Naive thymus-derived CD8-positive, alpha-beta T cell (primary cell): ENCODE measurements at places on chromosomes 13 and 19. TPM values are rescaled to one million over a fixed set of nuclear protein-coding genes. Genes with fewer than 3 reads are reported as not detected.

LGALS14 gene
- not detected for polyA plus RNA-seq

SLITRK1 gene
- polyA plus RNA-seq: not detected

NXNL1 gene
- not detected for polyA plus RNA-seq

CDC34 gene
- 20.6 TPM for polyA plus RNA-seq

SLC1A5 gene
- polyA plus RNA-seq: 4.1 TPM

ZNF793 gene
- 2.8 TPM for polyA plus RNA-seq

NCAN gene
- not detected for polyA plus RNA-seq

SGCG gene
- not detected for polyA plus RNA-seq

ATP7B gene
- 0.29 TPM for polyA plus RNA-seq

KRTDAP gene
- polyA plus RNA-seq: not detected

UNC13A gene
- not detected for polyA plus RNA-seq

EMP3 gene
- 514 TPM for polyA plus RNA-seq

C19orf81 gene
- 1.2 TPM for polyA plus RNA-seq

FBL gene
- 246 TPM for polyA plus RNA-seq

LGALS13 gene
- polyA plus RNA-seq: not detected

GDF15 gene
- not detected for polyA plus RNA-seq

FBXL12 gene
- 8.3 TPM for polyA plus RNA-seq

ZNF525 gene
- 9.4 TPM for polyA plus RNA-seq

USHBP1 gene
- polyA plus RNA-seq: not detected

KIR3DL2 gene
- 1.1 TPM for polyA plus RNA-seq

PPAN gene
- 25.8 TPM for polyA plus RNA-seq

ZNF497 gene
- 2.2 TPM for polyA plus RNA-seq

PSG6 gene
- not detected for polyA plus RNA-seq

ZNF135 gene
- polyA plus RNA-seq: 0.79 TPM

FSD1 gene
- 1.5 TPM for polyA plus RNA-seq

C19orf73 gene
- 3.0 TPM for polyA plus RNA-seq

DHDH gene
- 2.4 TPM for polyA plus RNA-seq

GGN gene
- polyA plus RNA-seq: not detected

ZNF8 gene
- polyA plus RNA-seq: 1.1 TPM

SLC7A9 gene
- polyA plus RNA-seq: not detected

ZNF439 gene
- 3.9 TPM for polyA plus RNA-seq

NR2C2AP gene
- 37.8 TPM for polyA plus RNA-seq

ABCC4 gene
- 3.5 TPM for polyA plus RNA-seq

KLK7 gene
- not detected for polyA plus RNA-seq

MED26 gene
- 3.1 TPM for polyA plus RNA-seq

SMIM24 gene
- 0.43 TPM for polyA plus RNA-seq

CTXN1 gene
- not detected for polyA plus RNA-seq

C5AR1 gene
- not detected for polyA plus RNA-seq

SPACA4 gene
- polyA plus RNA-seq: not detected

PIK3R2 gene
- 11.7 TPM for polyA plus RNA-seq

FCAR gene
- polyA plus RNA-seq: not detected

PGLYRP1 gene
- polyA plus RNA-seq: not detected

ATXN8OS gene
- polyA plus RNA-seq: not detected
